ENCODE measurements at places on chromosomes 11 and 22.

DNA sequence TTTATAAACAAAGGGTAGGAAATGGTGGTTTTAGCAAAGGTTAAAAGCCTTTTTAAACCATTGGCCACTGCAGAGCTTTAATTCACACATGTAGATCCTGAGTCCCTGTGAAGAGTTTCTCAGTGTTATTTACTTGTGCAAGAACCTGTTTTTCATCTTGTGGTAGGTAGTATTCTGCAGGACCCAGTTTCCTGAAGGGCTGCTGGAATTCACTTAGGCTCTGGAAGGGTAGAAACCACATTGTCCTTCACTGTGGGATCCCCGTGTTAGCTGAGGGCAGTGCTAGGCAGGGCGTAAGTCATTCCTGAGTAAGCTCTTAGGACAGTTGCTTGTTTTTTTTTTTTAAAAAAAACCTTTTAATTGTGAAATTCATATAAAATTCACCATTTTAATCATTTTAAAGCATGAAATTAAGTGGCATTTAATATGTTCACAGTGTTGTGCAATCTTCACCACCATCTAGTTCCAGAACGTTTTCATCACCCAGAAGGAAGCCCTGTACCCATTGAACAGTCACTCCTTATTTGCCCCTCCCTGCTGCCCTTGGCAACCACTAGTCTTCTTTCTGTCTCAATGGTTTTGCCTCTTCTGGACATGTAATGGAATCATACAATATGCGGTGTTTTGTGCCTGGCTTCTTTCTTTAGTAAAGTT, 77.7 kb downstream of the C22orf31 start:
- DNase-seq = no peak

- no peak for DNase-seq
These were observed 61.7 kb downstream of the ME3 start for GRCh38 chr11:86610559-86611341.

DNA sequence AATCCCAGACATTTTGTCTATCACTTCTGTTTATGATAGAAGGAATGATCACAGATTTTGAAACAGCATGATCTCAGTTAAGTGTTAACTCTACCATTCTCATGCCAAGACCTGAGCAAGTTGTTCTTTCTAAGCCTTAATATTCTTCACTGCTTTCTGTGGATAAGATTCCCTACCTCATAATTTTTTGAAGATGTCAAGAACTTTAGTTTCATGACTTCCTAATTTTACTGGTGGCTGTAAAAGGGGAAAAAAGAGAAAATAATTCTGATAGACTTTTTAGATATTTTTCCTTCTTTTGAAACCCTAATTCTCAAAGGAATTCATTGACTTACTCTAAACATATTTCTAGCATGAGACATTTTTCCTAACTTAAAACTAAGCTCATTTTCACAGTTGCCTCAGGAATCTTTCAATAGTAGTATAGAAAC, 520.0 kb upstream of the LUZP2 start:
- DNase-seq = no peak

GRCh38 chr11:86774417-86774816, 25.9 kb upstream of the PRSS23 start:
- DNase-seq = no peak

- DNase-seq = no peak
These were observed 8.2 kb downstream of the OSBP2 start for GRCh38 chr22:30702856-30703255.

GRCh38 chr11:60005360-60005759, 11.6 kb upstream of the OOSP4B start:
- no peak for DNase-seq

GRCh38 chr11:14417617-14418374, 58.8 kb upstream of the RRAS2 start:
- no peak for DNase-seq

DNA sequence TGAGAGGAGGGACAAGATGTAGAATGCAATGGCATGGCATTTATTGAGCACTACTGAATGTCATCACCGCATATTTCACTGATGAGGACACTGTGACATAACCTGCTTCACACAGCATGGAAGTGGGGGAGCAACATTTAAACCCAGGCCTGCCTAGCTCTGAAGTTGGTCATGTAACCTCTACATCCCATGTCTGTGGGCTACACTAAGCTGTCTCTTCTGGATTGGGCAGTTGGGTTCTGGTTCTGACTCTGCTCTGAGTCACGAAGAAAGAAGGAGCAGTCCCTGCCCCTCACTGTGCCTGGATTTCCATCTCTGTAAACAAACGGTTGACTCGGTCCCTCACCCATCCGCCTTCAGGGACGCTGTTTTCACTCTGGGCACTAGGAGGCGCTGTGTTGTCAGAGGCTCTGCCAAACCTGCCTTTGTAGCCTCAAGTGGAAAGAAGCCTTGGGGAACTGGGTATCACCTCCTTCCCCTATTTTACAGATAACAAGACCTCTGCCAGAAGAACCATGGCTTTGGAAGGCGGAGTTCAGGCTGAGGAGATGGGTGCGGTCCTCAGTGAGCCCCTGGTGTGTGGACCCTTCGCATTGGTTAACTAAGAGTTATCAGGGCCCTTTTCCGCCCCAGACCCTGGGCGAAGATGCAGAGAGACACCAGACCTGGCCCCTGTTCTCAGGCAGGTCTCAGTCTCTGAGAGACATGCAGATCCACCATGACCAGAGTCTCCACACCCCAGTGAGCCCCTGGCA, 12.7 kb upstream of the ARHGEF17 start:
- DNase-seq = no peak

DNA sequence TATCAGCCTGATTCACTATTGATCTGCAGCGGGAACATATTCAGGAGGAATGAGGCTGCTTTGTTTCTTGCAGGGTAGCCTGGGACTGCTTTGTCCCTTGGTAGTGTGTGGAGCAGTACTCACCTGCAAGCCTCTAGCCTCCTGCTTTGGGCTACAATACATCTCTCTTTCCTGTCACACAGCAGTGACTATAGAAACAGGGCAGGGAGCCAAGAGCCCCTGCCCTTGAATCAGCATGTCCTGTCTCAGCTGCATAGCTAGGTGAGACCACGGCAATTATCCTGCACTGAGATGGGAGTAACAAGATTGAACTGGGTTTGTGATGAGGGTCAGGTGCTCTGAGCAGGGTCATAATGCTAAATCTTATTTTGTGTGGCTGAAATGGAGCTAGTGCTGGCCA, 191.9 kb downstream of the NELL1 start:
- DNase-seq = no peak
